ENCODE measurements at places on chromosomes 3 and 15. TPM values are rescaled to one million over a fixed set of nuclear protein-coding genes. Genes with fewer than 3 reads are reported as not detected.

DAZL gene
- total RNA-seq, result not detected

GPR62 gene
- total RNA-seq, result 0.39 TPM

DNA sequence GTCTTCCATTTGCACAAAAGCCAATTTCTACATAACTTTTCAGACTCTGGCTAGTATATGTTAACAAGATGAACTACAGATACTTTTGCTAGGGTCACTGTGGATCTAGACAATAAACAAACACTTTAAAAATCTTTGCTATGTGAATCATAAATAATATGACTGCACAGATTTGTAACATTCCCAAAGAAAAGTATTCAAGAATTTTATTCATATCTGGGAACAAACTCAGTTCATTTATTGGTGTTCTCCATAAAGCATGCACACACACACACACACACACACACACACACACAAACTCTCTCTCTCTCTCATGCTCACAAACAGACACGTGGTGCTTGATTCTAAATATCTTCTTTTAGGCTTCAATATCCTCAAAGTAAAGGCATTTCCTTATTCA lies 18.8 kb upstream of the THRB start:
- peaks cover 2% of the 10 kb centered on the region for H3K4me1 ChIP-seq
- H3K27ac ChIP-seq, result no peak overlapping the region
- no peaks in the 10 kb centered on the region for H3K27me3 ChIP-seq
- DNase-seq, result no peak

DNA sequence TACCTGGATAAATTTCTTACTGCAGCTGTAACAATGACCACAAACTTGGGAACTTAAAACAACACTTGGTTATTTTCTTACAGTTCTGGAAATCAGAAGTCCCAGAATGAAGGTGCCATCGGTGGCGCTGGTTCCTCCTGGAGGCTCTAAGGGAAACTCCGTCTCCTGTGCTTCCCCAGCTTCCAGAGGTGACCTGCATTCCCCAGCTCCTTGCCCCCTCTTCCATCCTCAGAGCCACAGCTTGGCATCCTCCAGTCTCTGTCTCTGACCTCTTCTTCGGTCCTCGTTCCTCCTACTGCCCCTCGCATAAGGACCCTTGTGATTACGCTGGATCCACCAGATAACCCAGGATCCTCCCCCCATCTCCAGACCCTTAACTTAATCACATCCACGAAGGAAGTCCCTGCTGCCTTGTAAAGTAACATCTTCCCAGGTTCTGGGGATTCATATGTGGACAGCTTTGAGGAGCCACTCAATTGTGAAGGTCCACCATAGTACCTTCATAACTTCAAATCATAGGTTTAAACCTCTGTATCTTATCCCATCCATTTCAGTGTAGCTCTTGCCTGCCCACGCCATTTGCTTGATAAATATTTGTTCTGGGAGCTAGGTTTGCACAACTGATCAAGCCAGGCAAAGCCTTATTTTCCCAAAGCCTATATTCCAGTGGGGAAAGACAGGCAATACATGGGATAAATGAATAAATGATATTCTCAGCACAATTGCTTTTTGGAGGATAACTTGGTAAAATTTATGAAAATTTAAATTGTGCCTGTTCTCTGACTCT lies 34.8 kb downstream of the KLF15 start:
- no peak overlapping the region for H3K4me3 ChIP-seq
- H3K27me3 ChIP-seq, result peaks cover 5% of the 10 kb centered on the region
- no peaks in the 10 kb centered on the region for H3K36me3 ChIP-seq
- no peak overlapping the region for H3K27ac ChIP-seq
- peak; percentile 29 for DNase-seq

DNA sequence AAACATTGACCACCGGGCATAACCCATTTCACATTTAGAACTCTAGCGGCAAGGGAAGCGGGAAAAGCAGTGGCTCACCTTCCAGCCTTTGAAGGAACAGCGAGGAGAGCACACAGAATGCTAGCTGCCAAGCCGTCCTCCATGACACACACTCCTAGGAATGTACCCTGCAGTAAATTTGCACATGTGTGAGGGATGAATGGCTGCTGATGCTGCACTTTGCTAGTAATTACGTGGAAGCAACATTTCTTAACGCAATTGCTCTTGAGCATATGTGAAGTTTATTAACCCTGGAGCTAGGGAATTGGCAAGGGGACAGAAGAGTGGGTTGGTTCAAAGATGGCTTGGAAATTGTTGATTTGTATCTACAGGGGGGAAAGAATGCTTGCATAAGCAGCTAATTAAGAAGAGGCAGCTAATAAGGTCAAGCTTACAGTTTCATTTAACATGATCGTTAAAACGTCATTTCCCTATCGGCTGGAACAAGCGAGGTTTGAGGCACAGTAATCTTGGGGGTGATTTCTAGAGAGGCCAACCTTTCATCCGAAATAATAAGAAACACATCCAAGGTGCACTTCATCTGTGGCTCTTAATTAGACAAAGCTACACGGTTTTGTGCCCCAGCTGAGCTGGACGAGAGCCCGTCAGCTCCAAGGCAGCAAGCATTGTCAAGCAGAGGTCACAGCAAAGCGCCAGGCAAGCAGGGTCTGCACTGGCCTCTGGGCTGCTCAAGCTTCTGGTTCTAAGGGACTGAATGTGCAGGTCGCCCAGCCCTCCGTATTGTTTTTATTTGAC lies 123.4 kb downstream of the CHSY1 start:
- no peak overlapping the region for H3K4me3 ChIP-seq
- H3K36me3 ChIP-seq, result no peaks in the 10 kb centered on the region
- no peaks in the 10 kb centered on the region for H3K27me3 ChIP-seq
- H3K27ac ChIP-seq, result peak overlapping the region; percentile 93
- peak; percentile 69 for DNase-seq

DNA sequence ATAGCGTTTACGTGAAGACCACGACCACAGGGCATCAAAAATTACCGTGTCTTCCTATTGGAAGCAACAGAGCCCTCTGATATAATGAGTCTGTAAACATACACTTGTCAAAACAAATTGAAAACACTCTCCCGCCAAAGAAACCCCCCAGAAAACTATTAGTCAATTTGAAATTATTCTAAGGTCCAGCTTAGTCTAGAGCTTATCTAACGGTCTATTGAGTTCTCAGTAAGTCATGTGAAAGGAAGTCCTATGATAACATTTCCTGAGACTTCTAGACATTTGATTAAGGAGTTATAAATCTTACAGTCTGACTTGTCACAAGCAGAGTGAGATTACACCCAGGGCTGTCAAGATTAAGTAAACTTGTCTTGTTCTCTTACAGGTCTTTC lies 356.3 kb downstream of the FOXP1 start:
- no peak for DNase-seq
- H3K4me3 ChIP-seq, result peak overlapping the region; percentile 62
- peaks cover 33% of the 10 kb centered on the region for H3K4me1 ChIP-seq
- H3K27ac ChIP-seq, result peak overlapping the region; percentile 35

GRCh38 chr15:55494931-55495330 lies 13.1 kb downstream of the DNAAF4 start:
- H3K27me3 ChIP-seq, result no peaks in the 10 kb centered on the region
- H3K36me3 ChIP-seq, result no peaks in the 10 kb centered on the region
- H3K27ac ChIP-seq, result no peak overlapping the region

DNA sequence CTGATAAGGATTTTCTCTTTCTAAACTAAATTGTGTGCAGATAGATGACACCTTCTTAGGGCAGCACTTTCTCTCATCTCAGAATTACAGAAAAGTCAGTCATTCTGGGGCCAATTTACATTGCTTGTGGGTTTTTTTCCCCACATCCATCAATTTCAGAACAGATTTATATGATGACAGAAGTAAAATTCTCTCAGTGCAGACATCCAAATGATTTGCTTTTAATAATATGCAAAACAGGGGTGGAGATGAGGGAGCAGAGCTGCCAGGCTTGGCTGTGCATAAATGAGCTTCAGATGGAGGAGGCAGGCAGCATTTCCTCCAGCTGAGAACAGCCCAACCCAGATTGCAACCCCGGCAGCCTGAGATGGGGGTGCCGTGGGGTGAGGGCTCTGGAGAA lies 44.0 kb downstream of the EDEM1 start:
- peaks cover 2% of the 10 kb centered on the region for H3K4me1 ChIP-seq
- DNase-seq, result no peak

DNA sequence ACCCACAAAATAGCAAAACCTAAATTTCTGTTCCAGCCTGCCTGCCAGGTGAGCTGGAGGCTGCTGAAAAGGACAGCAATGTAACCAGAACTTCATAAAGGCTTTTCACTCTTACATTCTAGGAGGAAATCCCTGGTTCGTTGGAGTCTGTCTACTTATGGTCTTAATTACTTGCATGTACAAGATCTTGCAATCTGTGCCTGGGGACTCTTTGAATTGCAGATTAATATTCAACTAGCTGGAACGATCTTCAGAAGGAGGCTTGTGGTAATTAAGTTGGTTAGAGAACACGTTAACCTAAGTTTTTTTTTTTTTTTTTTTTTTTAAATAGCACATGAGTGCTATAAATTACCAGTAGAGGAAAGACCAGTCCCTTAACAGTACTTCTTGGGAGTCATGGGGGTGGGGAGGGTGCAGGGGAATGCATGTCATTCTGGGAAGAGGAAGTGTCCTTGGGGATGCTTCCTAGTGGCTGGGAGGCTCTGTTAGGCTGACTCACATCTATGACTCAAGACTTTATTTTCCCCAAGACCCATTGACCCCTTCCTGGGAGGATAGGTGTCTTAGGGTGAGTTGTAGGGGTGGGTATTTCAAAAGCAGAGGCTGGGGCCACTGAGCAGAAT lies 139.8 kb downstream of the RAB11A start:
- H3K4me1 ChIP-seq, result no peaks in the 10 kb centered on the region
- no peak overlapping the region for H3K4me3 ChIP-seq
- DNase-seq, result no peak
- H3K27me3 ChIP-seq, result no peaks in the 10 kb centered on the region

- H3K27ac ChIP-seq, result no peak overlapping the region
- peaks cover 100% of the 10 kb centered on the region for H3K4me1 ChIP-seq
- no peaks in the 10 kb centered on the region for H3K36me3 ChIP-seq
Observed at GRCh38 chr15:31366169-31366734, 39.6 kb downstream of the KLF13 start.

DNA sequence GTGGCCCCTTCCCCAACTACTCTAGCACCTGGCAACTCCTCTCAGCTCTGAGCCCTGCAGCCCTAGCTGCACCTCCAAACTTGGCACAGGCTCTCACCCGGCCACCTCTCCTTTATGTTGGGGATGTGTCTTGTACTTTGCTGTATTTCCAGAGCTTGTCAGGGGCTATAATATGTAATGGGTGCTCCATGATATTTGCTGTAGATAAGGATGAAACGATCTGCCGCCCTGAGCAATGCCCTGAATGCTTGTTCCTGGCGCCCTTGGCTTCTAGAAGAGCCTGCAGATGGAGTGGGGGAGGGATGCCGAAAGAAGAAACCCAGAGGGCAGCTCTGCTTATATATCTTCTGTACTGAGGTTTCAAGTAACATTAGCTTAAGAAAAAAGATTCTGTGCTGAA lies 35.9 kb upstream of the ZBTB38 start:
- H3K27me3 ChIP-seq, result no peaks in the 10 kb centered on the region
- H3K4me3 ChIP-seq, result no peak overlapping the region
- H3K27ac ChIP-seq, result no peak overlapping the region
- H3K4me1 ChIP-seq, result no peaks in the 10 kb centered on the region

GRCh38 chr3:120092474-120092873 lies 1.8 kb downstream of the GSK3B start:
- peak overlapping the region; percentile 60 for H3K4me3 ChIP-seq
- H3K27ac ChIP-seq, result peak overlapping the region; percentile 99
- peaks cover 75% of the 10 kb centered on the region for H3K4me1 ChIP-seq
- no peak for DNase-seq
- H3K27me3 ChIP-seq, result no peaks in the 10 kb centered on the region
- H3K36me3 ChIP-seq, result no peaks in the 10 kb centered on the region
